Cardiac ventricle fibroblast (primary cell): ENCODE measurements at places on chromosomes 4 and X. TPM values are rescaled to one million over a fixed set of nuclear protein-coding genes. Genes with fewer than 3 reads are reported as not detected.

DSPP gene
- not detected in 2 replicates for total RNA-seq

SLIT2 gene
- 7.7 and 8.9 TPM in 2 replicates for total RNA-seq

UGT2B7 gene
- not detected in 2 replicates for total RNA-seq

ARHGEF38 gene
- total RNA-seq, result 0.15 TPM in 1 of 2 replicates, not detected in the other

IQSEC2 gene
- 4.4 and 14.4 TPM in 2 replicates for total RNA-seq

SPANXA2 gene
- not detected in 2 replicates for total RNA-seq

FGF2 gene
- 11.0 and 11.6 TPM in 2 replicates for total RNA-seq

CHST7 gene
- 10.9 and 11.7 TPM in 2 replicates for total RNA-seq

NPY1R gene
- 0.12 TPM in 1 of 2 replicates, not detected in the other for total RNA-seq

TMPRSS11D gene
- not detected in 2 replicates for total RNA-seq

CDKL2 gene
- total RNA-seq, result not detected in 2 replicates

DCAF12L2 gene
- total RNA-seq, result not detected in 2 replicates
